Natural killer cell (primary cell): ENCODE measurements at places on chromosomes 1 and 21. TPM values are rescaled to one million over a fixed set of nuclear protein-coding genes. Genes with fewer than 3 reads are reported as not detected.

Gene NUP133
- 40.1 TPM for total RNA-seq

Gene BTG2
- total RNA-seq = 499 TPM

DNA sequence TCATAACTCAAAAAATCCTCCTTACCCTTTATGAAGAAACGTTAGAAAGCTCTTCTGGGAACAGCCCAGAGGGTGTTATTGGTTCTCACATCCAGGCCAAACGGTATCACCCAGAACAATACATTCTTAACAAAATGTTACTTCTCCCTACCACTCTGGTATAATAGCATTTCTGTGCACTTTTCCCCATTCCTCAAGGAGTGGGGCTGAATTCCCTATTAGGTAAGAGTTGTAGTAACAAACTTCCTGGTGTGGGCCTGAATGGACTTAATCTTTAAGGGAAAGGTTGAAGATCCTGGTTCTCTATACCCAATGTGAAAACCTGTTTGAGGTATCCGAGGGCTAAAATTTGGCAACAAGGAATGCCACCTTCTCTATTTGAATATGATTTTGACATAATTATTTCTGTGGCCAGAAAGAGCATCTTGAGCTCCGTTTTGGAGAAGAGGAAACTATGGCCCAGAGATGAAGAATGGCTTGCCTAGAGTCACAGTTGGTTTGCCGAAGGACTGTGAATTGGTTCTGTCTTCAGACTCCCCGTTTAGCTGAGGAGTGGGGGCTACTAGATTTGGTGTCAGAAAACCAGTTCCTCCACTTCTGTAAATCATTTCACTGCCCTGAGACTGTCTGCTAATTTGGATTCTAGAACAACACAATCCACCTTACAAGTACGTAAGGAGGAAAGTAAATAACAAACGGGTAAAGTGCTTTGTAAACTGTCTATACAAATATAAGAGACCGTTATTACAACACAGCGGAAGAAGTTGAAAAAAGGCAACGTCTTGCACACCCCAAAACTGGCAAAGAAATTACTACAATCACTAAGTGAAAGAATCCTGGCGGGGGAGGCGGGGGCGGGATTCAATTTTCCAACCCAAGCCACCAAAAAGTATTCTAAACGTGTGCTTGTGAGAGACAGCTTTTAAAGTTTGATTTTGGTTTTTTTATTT lies 2.3 kb downstream of the ANP32E start:
- H3K27me3 ChIP-seq = no peaks in the 10 kb centered on the region
- H3K27ac ChIP-seq = peak overlapping the region; percentile 99
- H3K4me3 ChIP-seq = peak overlapping the region; percentile 97
- no peak for DNase-seq
- peaks cover 2% of the 10 kb centered on the region for H3K36me3 ChIP-seq

DNA sequence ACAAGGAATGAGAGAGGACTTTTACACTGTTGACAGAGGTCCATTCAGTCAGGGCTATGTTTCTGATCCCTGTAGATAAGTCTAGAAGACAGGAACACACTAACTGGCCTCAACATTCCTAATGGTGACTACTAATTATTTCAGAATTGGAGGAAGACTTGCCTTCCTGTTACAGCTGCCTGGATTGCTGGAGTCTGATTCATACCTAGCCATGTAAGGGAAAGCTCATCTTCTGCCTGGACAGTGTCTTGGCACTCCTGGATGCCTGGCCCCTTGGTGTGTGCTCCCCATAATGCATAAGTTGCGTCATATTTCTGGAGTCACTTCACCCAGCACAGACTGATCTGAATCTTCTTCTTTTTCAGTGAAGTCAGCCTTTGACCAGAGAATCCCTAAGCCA lies 326.0 kb upstream of the RUNX1 start:
- no peaks in the 10 kb centered on the region for H3K27me3 ChIP-seq
- no peaks in the 10 kb centered on the region for H3K36me3 ChIP-seq
- H3K27ac ChIP-seq = no peak overlapping the region
- no peaks in the 10 kb centered on the region for H3K4me1 ChIP-seq
- DNase-seq = no peak
- no peak overlapping the region for H3K4me3 ChIP-seq

DNA sequence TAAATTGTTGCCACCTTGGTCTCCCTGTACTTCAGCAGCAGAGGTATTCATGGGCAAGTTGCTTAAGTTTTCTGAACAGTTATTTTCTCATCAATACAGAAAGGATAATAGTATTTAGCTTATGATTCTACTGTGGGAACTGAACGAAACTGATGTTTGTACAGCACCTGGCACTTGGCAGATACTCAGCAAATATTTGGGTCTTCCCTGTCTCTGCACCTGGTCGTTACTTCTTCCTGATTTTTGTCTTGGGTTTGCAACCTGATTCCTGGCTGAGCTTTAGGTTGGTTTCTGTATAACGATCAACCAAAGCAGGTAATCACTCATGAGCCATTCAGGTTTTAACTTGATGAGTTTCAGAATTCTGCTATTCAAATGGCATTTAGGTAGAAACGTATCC lies 490.6 kb downstream of the KIF26B start:
- no peak overlapping the region for H3K27ac ChIP-seq
- H3K36me3 ChIP-seq = no peaks in the 10 kb centered on the region
- H3K4me3 ChIP-seq = no peak overlapping the region
- no peak for DNase-seq
- H3K27me3 ChIP-seq = peaks cover 2% of the 10 kb centered on the region
